ENCODE measurements at places on chromosomes 2 and 18.

- DNase-seq = no peak
Measured at GRCh38 chr2:121884511-121884921, 129.1 kb downstream of the TSN start.

DNA sequence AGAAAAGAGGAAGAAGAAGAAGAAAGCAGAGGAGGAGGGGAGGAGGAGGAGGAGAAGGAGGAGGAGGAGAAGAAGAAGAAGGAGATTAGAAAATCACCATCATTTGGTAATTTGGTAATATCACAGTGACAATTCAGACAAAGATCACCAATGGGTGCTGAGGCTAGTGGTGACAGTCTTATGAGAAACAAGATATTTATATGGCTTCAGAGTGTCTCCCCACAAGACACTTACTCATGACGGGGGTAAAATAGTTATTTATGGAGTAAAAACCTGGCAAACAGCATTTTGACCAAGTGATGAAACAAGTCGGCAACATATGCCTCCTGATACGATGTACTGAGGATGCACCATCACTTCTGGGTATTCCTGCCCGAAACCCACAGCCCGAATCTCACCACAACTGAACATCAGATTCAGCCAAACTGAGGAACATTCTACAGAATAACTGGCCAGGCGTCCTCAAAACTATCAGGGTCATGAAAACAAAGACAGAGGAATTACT, 4.9 kb downstream of the ASPRV1 start:
- no peak for DNase-seq

DNA sequence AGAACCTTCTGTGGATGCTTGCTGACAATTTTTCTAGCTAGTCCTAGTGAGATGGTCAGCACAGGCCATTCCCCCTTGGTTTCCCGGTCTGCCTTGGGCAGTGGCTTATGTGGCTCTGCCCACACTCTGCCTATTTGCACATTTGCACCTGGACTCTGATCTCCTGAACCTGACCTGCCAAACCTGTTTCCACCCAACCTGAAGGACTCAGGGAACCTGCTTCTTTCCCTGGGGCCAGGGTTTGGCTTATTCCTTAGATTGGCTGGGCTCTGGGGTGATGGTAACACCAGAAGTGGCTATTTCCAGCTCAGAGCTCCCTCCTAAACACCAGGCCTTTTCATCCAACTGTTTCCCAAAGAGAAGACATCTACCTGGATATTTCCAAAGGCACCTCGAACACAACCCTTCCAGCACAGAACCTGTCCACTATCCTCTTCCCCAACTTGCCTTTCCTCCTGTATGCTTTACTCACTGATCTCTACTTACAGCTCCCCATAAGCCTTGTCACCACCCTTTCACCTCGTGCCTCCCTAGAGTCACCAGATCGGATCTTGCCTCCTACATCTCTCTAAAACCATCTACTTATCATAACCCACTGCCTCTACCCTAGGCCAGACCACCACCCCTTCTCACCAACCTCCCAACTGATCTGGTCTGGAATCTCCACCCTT, 5.8 kb upstream of the MTA3 start:
- DNase-seq = no peak

- no peak for DNase-seq
Measured at GRCh38 chr2:145845207-145845894, 1325.4 kb upstream of the ZEB2 start.

- no peak for DNase-seq
Measured at GRCh38 chr2:70659551-70659950, 105.9 kb upstream of the TGFA start.

DNA sequence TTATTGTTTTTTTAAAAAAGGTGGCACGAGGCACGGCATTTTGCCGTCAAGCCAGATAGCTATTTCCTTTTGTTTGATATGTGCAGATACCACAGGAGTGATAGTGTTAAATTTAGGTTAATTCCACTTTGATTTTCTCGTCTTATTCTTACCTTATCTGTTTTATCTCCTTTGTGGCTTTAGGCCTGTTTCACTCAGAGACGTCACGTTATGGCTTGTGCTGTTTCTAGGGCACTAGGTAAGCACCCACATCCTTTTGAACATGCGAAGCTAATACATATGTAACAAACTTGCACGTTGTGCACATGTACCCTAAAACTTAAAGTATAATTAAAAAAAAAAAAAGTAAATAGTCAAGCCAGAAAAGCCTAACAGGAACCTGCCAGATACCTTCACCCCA, 57.8 kb downstream of the C18orf63 start:
- peak; percentile 2 for DNase-seq

DNA sequence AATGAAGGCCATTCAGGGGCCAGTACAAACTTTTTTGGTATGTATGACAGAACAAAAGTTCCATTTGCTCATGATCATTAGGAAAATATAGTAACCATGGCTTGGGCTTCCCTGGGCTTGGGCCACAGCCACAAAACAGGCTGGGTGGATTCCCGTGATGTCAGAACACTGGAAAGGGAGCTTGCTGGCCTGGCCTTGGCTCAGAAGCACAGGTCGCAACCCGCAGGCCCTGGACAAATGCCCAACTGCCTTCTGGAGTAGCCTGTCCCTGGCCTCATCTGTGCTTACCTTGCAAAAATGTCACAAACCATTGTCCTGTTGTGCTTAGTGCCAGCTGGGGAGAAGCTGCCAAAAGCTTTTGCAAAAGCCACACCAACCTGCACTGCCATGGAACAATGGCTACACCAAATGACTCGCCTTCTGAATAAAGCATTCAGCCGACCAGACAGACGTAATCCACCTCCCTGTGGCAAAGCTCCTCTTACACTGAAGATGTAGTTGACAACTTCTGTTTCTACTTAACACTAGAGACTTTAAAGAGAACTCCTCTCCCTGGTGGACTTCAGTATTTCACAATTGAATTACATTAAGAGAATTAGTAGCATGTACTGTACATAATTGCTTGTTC, 125.5 kb downstream of the ANKRD44 start:
- DNase-seq = no peak

GRCh38 chr2:181348107-181348837, 108.9 kb upstream of the ITGA4 start:
- DNase-seq = peak; percentile 11

DNA sequence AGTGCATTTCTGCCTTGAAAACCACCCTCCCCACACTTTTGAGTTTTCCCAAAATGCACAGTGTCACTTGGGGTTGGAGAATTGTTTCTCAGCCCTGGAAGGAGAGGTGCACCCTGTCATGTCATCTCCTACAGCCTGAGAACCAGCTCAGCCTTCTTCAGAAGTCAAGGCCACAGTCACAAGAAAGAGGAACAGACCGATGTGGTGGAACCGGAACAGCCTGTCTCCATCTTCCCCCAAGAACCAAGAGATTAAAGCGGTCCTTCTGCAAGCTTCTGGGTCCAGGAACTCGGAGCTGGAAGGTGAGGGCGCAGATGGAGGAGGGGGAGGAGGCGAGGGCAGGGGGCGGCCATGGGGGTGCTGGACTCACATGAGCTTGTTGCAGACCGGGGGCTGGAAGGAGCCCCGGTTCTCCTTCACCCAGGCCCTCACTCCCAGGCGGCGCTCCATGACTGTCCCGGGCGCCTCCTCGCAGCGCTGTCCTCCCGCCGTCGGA, 248 bp downstream of the HAAO start:
- DNase-seq = no peak

DNA sequence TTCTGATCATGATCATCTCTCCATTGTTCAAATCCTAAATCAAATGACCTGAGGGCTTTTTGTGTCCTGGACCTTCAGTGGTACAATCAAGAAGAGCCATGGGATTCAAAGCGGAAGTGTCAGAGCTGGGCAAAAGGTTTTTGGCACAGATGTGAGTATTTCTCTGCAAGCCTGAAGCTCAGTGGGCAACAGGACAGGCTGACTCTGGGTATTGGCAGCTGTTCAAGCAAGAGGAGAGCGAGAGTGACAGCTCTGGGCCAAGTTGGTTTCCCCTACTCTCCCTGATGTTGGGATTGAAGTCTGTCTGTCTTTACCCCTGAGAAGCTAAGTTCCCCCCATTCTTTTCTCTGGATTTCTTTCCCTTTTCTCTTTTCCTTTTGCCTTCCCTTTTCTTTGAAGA, 33.3 kb downstream of the DSEL start:
- DNase-seq = no peak

DNA sequence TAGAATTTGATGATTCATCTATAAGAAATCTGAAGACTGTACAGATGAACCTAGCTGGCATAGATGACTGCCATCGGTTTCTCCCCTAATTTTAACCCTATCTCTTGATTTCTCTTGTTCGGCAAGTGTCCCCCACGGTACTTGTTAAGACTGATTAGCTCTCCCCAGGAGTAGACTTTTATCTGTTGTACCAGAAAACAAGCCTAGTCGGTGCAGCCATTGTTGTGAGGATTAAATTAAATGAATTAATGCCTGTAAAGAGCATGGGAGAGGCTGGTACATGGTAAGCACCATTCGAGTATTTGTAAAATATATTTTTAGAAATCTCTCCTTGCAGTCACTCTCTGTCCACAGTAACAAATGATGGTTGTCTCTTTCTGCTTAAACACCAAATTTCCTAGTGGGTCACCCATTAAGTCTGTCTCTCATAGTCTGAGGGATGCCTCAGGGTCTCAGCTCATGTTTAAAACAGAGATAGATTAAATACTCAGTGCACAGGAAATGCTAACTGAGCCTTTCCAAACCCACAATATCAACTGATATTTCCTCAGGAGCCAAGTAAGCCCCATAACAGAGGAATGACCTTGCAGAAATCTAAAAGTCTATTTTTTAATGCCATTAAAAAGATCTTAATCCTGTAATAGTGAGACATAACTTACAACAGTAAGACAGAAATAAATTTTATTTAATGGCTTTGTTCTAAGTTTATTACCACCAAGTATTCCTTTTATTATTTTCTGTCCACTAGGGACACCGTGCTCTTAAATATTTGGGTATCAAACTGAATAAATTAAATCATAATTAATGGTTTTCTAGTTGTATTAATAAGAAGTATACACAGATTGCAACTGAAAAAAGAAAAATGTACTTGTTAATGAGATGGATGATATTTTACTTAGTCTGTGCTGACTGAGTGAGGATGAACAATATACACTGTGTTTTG, 2.9 kb upstream of the B4GALT6 start:
- DNase-seq = no peak

GRCh38 chr18:9711361-9712129, 3.4 kb downstream of the RAB31 start:
- peak; percentile 79 for DNase-seq

DNA sequence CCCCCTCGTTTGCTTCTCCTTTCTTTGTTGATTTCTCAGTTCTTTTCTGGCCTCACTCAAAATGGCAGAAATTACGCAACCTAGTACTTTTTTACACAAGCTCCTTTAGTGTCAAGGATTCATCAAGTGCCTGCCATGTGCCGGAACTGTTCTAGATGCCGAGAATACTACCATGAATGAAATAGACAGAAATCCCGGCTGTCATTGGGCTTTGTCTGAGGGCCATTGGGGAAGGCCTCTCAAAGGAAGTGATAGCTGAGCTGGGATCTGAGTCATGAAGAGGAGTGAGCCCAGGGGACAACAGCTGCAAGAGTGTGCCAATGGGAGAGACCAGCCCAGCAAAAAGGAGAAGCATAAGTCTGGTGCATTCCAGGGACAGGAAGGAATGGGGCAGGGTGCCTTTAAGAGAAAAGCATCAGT, 34.3 kb upstream of the PPP1CB start:
- DNase-seq = no peak

- no peak for DNase-seq
Measured at GRCh38 chr2:144241801-144242200, 278.1 kb downstream of the ZEB2 start.

DNA sequence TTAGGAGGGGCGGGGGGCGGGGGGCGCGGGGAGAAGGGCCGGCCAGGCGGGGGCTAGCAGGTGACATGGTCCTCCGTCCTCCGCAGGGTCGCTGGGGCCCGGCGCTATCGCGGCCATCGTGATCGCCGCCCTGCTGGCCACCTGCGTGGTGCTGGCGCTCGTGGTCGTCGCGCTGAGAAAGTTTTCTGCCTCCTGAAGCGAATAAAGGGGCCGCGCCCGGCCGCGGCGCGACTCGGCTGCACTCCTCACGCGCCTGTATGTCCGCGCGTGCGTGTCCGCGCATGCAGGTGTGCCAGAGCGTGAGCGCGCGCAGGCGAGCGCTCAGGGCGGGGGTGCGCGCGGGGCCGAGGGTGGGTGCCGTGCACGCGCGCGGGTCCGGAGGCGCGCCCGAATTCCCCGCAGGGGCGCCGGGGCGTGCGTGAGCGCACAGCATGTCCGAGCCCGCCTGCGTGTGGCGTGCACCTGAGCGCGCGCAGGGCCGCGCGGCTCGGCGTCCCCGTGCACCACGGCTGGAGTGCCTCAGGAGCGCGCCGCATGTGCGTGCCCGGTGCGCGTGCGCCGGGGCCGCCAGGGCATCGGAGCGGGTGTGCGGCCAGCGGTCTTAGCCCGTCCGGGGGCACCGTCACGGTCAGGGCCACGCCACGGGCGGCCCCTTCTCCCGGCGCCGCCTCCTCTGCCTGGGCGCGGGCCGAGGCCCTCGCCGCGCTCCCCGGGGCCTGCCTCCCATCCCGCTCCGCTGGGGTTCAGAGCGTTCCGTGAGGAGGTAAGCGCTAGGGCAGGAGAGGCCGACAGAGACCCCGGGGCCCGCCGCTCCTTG, 6.3 kb downstream of the SNORC start:
- DNase-seq = peak; percentile 74

DNA sequence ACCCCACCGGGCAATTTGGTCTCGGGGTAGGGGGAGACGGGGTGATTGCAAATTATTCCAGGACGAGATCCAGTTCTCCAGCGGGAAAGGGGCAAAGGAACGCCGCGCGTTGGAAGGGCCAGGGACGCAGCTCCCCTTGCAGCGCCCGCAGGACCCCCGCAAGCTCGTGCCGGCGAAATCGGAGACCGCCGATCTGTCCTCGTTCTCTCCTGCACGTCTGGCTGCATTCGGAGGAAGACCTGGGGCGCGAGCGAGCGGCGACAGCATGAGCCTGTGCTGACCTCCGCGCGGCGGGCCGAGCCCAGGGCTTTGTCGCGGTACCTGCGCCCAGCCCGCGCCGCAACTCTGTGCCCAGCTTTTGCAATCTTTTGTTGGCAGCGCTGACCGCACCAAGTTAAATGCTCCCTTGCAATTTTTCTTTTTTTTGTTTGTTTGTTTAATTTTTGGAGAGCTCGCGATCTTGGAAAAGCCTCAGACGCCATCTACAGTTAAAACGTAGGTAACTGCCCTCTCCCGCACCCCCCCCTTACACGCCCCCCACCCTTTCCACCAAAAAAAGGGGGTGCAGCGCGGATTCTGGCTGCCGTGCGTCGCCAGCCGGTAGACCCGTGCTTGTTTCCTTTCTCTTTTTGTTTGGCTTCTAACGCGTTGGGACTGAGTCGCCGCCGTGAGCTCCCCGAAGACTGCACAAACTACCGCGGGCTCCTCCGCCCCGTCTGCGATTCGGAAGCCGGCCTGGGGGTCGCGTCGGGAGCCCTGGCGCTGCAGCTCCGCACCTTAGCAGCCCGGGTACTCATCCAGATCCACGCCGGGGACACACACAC, 667 bp downstream of the TRIB2 start:
- DNase-seq = peak; percentile 69

GRCh38 chr18:1020731-1021344, 116.2 kb downstream of the ADCYAP1 start:
- DNase-seq = no peak

DNA sequence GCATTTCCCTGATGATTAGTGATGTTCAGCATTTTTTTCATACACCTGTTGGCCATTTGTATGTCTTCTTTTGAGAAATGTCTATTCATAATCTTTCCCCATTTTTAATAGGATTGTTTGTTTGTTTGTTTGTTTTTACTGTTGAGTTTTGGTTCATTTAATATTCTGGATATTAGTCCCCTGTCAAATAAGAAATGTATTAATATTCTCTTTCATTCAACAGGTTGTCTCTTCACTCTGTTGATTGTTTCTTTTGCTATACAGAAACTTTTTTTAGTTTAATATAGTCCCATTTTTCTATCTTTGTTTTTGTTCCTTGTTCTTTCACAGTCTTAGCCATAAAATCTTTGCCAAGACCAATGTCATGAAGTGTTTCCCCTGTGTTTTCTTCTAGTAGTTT, 22.1 kb downstream of the ACVR1C start:
- DNase-seq = no peak
